Mammary epithelial cell (primary cell): ENCODE measurements at places on chromosomes 12 and 14. TPM values are rescaled to one million over a fixed set of nuclear protein-coding genes. Genes with fewer than 3 reads are reported as not detected.

The HSPA2 gene
- 4.7 TPM for total RNA-seq

The PSMB5 gene
- 145 TPM for total RNA-seq

The PLEKHG3 gene
- 47.8 TPM for total RNA-seq

The SSPN gene
- 11.0 TPM for total RNA-seq

The RIN3 gene
- 3.5 TPM for total RNA-seq

The LMNTD1 gene
- total RNA-seq = 1.2 TPM

The DPPA3 gene
- not detected in 2 replicates for total RNA-seq

The GZMB gene
- total RNA-seq = not detected

The B4GALNT3 gene
- 5.3 TPM for total RNA-seq

The ENO2 gene
- total RNA-seq = 1.7 TPM

The CABP1 gene
- total RNA-seq = 0.26 and 0.45 TPM in 2 replicates

The SRRM4 gene
- not detected in 2 replicates for total RNA-seq

The AKAP3 gene
- total RNA-seq = 0.83 TPM

The KLRF1 gene
- total RNA-seq = not detected

The KCNK10 gene
- 0.21 and 0.27 TPM in 2 replicates for total RNA-seq

The FGD4 gene
- total RNA-seq = 35.3 TPM

The SLC22A17 gene
- 4.2 TPM for total RNA-seq

The TMEM117 gene
- total RNA-seq = 26.5 TPM

The C12orf50 gene
- total RNA-seq = 0.09 and 0.16 TPM in 2 replicates

The CLMN gene
- 12.2 TPM for total RNA-seq

The GLIPR1L1 gene
- total RNA-seq = not detected

The NAB2 gene
- total RNA-seq = 33.8 TPM

The YY1 gene
- 42.3 TPM for total RNA-seq

The SERPINA1 gene
- total RNA-seq = 30.3 TPM

The CLEC1A gene
- total RNA-seq = not detected

The TTC9 gene
- 3.3 TPM for total RNA-seq

The TMCC3 gene
- 1.3 TPM for total RNA-seq

The RAB35 gene
- 48.7 and 60.4 TPM in 2 replicates for total RNA-seq

The TEDC1 gene
- 11.4 and 21.3 TPM in 2 replicates for total RNA-seq

The CCDC184 gene
- 1.7 TPM for total RNA-seq

The LYZ gene
- not detected in 2 replicates for total RNA-seq

The ZC2HC1C gene
- 0.17 TPM for total RNA-seq

The KRT78 gene
- not detected in 2 replicates for total RNA-seq

The FAM181A gene
- total RNA-seq = 0.17 TPM

The INSM2 gene
- not detected for total RNA-seq

The ADGRD1 gene
- total RNA-seq = not detected in 2 replicates

The CMKLR1 gene
- total RNA-seq = not detected in 2 replicates

The HSPB8 gene
- total RNA-seq = not detected in 2 replicates

The CEBPE gene
- not detected in 2 replicates for total RNA-seq

The RIPK3 gene
- under 0.01 TPM for total RNA-seq

The DERA gene
- 43.2 TPM for total RNA-seq

The POLR3B gene
- total RNA-seq = 13.3 TPM

The PPP1R13B gene
- 20.2 and 22.8 TPM in 2 replicates for total RNA-seq

The NGDN gene
- 34.5 and 43.7 TPM in 2 replicates for total RNA-seq
